ENCODE measurements at places on chromosomes 6 and 20. TPM values are rescaled to one million over a fixed set of nuclear protein-coding genes. Genes with fewer than 3 reads are reported as not detected.

Gene VSTM2L
- 0.78 TPM for total RNA-seq

Gene TMEM200A
- 7.2 TPM for total RNA-seq

Gene HRH3
- not detected for total RNA-seq

Gene C6orf141
- 1.6 TPM for total RNA-seq

Gene ZMYND8
- 27.4 TPM for total RNA-seq

Gene ADGRF1
- not detected for total RNA-seq

Gene TRIM15
- total RNA-seq = not detected

Gene PACSIN1
- total RNA-seq = 0.84 TPM

Gene TAGAP
- total RNA-seq = 5.1 TPM

Gene BHLHE23
- total RNA-seq = not detected

Gene IRF4
- 3.8 TPM for total RNA-seq

Gene PGC
- 0.65 TPM for total RNA-seq

Gene PRPH2
- 2.8 TPM for total RNA-seq

Gene VWA7
- 1.3 TPM for total RNA-seq

Gene NTSR1
- not detected for total RNA-seq

Gene SMLR1
- not detected for total RNA-seq

Gene HLA-G
- 0.29 TPM for total RNA-seq

Gene CGA
- not detected for total RNA-seq

Gene RNF182
- total RNA-seq = 0.60 TPM

Gene ARG1
- 0.87 TPM for total RNA-seq

Gene FLRT3
- total RNA-seq = 0.75 TPM

Gene PNPLA1
- 0.23 TPM for total RNA-seq

Gene PPP1R3G
- total RNA-seq = 5.3 TPM

Gene NMBR
- 0.45 TPM for total RNA-seq

Measured in aorta (tissue), 5 donors.